WTC11 (cell line): ENCODE measurements at places on chromosomes 5 and 9. TPM values are rescaled to one million over a fixed set of nuclear protein-coding genes. Genes with fewer than 3 reads are reported as not detected.

DNA sequence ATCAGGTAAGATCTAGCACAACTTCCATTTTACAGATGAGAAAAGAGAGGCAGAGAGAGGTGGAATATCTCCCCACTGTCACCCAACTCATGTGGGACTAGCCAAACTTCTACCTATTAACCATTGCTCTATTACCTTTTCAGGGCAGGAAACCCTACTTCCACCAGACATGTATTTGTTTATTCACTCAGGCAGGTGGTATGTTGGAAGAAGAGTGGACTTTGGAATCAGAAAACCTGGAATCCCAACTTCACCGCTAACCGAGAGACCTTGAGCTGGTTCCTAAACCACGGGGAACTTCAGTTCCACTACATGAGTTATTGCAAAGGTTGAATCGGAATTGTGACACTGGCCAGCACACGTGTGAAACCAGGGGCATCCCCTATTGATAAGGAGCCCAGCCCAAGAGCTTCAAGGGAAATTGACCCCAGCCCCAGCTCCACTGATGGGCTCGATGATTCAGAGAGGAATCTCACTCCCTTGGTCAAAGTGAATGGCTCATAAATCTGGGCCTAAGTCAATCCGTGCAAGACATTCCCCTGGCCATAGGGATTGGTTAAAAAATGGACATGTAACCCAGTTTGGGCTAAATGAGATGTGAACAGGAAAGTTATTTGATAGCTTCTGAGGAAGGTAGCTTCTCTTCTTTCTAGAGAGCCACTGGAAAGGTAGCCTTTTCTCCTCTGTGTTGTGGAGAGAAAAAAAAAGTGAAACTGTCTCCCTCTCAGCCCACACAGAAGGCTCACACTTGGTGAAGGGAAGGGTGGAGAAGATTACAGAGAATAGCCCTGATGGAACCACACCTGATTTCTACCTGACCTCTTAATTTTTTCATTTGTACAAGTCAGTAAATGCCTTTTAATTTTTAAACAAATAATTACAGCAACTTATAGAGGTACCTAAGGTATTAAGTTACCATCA, 5.5 kb upstream of the GLIS3 start:
- no peak for DNase-seq

- no peak for DNase-seq
These were observed 52.5 kb downstream of the AOPEP start for GRCh38 chr9:94779031-94779430.

DNA sequence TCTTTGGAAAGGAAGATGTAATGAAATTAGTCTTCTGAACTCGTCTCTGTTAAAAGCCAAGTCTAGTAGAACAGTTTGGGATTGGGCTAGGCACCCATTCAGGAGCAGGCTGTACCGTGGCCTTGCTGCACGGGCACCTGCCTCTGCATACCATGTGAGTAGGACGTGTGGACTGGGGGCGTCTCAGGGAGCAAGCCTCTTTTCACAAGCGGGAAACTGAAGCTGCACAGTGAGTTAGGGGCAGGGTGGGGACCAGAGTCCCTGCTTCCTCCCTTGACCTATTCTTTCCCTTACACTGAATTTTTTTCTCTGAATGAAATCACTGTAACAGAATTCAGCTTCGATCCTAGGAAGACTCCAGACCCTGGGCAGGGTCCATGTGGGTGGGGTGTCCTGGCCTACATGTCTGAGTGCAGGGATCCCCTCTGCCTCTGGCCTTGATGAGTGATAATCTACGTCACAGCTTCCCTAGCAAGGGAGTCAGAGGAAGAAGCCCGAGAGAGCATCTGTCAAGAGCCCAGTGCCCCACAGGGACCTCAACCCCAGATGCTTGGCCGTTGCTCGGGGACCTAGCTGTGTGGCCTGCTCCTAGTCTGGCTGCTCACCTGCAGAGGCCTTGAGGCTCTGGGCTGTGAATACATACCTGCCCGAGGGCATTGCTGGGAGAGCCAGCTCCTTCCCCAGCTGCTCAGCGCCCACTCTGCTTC, 15.1 kb downstream of the PHF2 start:
- DNase-seq: no peak

Gene CDC25C
- total RNA-seq: 15.0 to 18.8 TPM (median 16.1 TPM) in 3 replicates

Gene GABRA6
- not detected in 3 replicates for total RNA-seq
